Substantia nigra (tissue), 51 donors: ENCODE measurements at places on chromosomes 1 and 21.
A peak's percentile ranks its signal among the peaks of the same experiment; 100 is the strongest.

DNA sequence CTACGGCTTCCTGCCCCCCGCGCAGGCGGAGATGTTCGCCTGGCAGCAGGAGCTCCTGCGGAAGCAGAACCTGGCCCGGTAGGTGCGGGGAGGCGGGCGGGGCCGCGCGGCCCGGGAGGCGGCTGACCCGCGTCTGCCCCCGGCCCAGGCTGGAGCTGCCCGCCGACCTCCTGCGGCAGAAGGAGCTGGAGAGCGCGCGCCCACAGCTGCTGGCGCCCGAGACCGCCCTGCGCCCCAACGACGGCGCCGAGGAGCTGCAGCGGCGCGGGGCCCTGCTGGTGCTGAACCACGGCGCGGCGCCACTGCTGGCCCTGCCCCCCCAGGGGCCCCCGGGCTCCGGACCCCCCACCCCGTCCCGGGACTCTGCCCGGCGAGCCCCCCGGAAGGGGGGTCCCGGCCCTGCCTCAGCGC, 16.6 kb downstream of the NOC2L start:
- no peak for DNase-seq

DNA sequence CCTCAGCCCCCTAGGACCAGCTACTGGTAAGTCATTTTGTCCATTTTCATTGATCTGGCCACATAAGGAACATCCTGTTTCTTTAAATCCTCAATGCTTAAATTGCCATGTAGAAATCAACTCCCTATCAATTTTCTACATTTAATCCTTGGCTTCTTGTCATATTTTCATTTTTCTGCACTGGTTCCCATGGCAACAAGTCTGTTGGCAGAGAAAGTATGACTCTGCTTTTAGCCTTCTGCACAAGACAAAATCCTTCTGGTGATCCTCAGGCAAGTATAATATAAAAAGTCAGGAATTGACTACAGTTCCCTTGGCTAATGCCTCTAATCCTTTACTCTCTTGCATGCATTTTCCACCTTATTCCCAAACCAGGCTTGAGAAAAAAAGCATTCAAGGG, 65.0 kb downstream of the LRRC40 start:
- no peak for DNase-seq

DNA sequence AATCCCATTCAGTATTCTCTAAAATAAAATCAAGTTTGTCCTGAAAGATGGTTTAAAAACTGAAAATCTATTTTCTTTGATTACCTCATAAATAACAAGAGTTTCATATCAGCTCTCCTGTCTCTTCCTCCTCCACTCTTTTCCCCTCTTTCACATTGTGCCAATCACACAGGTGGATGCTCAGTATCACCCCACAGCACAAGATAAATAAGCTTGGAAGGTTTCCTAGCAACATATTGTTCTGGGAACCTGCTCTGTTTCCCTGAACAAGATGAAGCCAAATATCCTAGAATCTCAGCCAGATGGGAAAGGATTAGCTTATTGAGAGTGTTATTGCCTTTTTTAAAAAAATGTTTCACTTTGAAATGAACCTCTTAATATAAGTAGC, 45.7 kb upstream of the CACYBP start:
- no peak for DNase-seq

- DNase-seq, result peak; percentile 72
Measured at GRCh38 chr21:27813750-27814149, 846.9 kb upstream of the ADAMTS5 start.

GRCh38 chr1:96481409-96481808, 240.2 kb upstream of the PTBP2 start:
- DNase-seq, result no peak

DNA sequence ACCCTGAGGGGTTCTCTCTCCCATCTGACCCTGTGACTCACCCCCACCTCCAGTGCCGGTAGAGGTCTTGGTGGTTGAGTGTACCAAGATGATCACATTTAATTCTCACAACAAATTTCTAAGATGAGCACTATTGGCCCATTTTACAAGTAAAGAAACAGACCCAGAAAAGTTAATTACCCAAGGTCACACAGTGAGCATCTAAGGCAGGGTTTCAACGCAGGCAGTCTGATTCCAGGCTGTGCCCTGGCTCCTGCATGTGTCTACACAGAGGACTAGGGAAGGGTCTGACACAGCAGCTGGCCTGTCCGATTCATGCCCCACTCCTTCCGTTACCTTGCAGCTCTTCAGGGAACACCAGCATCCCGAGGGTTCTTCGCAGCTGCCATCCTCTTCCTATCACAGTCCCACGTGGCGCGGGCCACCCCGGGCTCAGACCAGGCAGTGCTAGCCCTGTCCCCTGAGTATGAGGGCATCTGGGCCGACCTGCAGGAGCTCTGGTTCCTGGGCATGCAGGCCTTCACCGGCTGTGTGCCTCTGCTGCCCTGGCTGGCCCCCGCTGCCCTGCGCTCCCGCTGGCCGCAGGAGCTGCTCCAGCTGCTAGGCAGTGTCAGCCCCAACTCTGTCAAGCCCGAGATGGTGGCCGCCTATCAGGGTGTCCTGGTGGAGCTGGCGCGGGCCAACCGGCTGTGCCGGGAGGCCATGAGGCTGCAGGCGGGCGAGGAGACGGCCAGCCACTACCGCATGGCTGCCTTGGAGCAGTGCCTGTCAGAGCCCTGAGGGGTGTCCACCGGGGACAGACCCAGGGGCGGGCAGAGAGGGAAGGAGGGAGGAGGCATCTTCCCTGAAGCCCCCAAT, 7.5 kb downstream of the NCDN start:
- DNase-seq, result no peak

GRCh38 chr1:110746644-110747259, 72.0 kb upstream of the KCNA3 start:
- DNase-seq, result no peak

- no peak for DNase-seq
Measured at GRCh38 chr1:212561501-212561931, 47.0 kb upstream of the ATF3 start.

DNA sequence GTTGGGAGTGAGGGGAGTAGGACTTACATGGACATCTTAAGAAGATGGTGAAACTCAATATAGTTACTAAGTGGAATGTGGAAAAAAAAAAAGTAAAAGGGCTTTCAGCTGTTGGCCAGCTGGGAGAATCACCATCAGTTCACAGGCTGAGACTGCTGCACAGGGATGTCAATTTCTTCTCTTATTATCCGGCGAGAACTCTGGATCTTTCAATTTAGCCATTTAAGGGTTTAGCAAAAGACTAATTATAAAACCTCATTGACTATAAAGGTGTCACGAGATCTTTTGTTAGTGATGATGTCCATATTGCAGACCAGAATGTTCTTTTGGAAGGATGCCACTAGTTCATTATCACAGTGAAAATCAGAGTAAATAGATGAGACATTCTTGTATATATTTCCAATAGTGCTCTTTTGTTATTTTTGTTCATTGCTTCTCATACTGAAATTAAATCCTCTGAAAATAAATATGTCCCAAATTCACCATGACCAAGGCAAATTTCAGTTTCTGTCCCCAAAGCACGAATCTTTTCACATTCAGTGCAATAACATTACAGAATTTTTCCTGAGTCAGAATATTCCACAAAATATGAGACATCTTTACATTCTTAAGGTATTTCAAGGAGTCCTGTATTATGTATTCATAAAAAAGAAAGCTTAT, 266.1 kb downstream of the DNM3 start:
- DNase-seq, result no peak

DNA sequence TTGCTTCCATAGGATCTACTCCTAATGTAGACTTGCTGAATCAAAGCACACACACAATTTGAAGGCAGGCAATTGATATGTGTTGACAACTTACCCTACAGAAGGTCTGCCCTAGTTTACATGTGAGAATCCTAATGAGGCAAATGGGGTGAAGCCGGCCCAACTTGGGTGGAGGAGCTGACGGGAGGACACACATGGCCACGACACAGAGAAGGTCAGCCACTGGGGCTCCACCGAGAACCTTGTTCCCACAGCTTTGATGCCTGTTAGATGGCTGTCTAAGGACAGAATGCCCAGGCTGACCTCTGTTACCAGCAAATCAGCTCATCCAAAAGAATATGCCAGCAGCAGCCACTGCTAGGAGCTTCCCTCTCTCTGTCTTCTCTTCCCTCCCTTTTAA, 1.5 kb upstream of the PLA2G2D start:
- DNase-seq, result no peak

DNA sequence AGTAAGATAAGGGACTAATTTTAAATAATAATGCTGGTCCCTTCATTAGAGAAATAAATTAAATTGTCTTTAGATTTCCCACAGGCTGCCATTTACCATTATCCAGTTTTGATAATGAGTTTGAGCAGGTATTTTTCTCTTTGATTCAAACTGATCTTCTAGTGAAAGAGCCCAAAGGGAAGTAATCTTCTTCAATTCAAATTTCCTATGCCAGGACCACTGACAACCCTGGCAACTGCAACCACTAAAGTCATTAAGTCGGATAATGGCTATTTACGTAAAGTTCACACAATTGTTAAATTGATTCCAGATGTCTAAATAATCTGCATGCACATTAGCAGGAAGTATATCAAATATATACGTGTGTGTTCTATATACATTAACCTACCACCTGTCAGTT, 399.3 kb downstream of the PTPRC start:
- DNase-seq, result no peak

DNA sequence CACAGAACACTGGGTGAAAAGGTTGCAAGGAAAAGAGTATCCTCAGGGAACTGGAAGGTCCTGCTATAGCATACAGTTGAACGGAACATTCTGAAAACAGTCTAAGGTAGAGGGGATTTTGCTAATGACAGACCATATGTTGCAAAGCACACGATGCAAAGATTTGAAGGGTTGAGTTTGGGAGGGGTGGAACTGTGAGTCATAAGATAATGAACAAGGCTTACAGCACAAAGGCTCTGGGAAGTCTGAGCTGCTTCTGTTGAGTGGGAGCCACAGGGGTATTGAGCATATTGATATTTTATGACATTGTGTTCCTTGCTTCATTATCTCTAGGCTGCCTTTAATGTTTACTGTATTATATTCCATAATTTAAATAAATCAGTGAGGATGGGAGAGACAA, 104.9 kb downstream of the PLPPR4 start:
- no peak for DNase-seq

GRCh38 chr1:36304970-36305914, 926 bp upstream of the SH3D21 start:
- no peak for DNase-seq

DNA sequence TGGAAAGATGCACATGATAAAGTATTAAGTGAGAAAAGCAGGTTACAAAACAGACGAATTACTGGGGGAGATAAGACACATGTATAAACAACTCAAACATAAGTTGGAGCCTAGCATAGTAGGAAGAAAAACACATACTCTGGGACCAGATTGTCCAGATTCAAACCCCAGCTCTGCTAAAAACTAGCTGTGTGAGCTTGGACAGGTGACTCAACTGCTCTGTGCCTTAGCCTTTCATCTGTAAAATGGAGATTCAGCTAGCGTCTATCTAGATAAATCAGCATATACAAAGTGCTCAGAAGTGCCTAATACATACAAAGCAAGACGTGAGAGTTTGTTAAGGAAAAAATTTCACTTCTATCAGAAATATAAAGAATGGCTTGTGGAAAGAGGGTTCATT, 254.0 kb upstream of the POU3F1 start:
- DNase-seq, result no peak

- peak; percentile 88 for DNase-seq
Measured at GRCh38 chr1:29202584-29203340, 21.1 kb upstream of the SRSF4 start.

DNA sequence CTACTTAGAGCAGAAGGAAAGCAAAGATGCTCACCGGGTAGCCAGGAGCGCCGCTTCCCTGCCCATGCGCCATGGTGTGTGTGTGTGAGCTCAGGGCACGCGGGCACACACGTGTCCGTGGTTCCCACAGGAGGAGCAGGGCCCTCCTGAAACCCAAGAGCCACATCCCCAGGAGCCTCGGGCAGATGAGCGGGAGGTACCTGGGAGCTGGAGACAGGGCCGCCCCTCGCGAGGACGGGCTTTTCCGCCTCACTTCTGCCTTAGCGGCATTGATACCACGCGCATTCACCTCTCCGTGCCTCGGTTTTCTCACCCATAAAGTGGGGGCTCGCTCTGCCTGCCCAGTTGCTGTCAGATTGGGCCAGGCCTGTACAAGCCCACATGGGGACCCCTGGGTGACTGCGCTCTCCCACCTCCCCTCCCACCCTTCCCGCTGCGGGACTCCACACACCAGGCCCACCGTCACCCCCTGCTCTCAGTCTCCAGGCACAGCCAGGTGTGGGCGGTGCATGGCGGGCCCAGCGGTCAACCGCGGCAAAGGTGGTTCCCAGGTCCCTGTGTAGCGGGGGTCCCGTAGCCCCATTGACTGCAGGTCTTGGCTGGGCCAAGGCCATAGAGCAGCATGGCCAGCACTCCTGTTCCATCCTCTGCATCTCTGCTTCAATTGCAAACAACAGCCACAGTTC, 66.3 kb downstream of the SIK1 start:
- no peak for DNase-seq

DNA sequence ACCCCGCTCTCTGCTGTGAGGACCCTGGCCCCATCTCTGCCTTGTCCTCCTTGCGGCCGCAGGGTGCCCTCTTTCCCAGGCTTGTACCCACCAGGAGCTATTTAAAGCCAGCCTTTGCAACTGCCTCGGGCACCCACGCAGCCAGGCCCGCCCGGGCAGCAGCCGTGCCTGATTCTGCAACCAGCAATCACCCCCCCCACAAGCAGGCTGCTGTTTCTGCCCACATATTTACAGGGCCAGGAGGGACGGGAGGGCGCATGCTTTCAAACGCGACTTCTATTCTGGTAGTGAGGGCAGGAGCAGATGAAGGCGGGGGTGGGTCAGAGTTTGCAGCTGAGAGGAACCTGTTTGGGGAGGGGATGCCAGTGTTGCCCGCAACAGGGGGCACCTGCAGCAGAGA, 13.6 kb downstream of the GABRD start:
- DNase-seq, result no peak

DNA sequence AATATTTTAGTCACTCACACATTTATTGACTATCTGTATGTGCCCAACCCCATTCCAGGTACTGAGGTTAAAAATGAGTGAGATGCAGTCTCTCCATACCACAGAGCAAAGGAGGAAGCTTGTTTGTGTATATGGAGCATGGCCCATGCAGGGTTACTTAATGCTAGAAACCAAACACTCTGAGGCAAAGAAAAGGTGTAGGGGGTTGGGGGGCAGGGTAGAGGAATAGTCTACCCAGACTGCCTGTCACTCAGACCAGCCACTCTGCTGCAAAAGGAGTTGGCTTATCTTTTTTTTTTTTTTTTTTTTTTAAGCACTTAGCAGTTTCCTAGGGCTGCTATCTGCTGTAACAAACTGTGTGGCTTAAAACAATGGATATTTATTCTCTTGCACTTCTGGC, 19.8 kb downstream of the PGM1 start:
- no peak for DNase-seq

DNA sequence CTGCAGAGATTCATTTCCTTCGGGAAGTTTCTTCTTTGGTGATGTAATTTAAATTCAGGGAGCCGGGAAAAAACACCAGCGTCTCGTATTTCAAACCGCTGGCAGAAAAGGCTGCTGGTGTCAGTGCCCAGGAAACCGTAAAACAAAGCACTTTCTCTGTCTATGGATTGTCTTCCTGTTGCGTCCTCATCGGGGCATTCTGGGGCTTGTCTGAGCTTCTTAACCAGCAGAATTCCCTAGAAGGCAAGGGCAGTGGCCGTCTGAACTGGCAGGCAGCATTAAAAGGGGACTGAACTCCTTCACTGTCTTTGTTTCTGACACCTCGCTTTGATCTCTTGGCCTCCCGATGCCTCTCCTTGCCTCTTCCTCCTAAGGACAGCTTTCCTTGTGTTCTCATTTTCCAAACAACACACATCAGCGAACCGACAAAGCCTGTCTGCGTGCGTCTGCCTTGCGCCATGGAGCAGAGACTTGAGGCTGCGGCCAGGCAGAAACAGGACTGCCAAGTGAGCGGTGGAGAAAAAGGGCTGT, 391.6 kb upstream of the VAMP3 start:
- no peak for DNase-seq

GRCh38 chr1:173152598-173152997, 54.5 kb downstream of the TNFSF4 start:
- no peak for DNase-seq
